ENCODE measurements at places on chromosomes 5 and 9.
A peak's percentile ranks its signal among the peaks of the same experiment; 100 is the strongest.

DNA sequence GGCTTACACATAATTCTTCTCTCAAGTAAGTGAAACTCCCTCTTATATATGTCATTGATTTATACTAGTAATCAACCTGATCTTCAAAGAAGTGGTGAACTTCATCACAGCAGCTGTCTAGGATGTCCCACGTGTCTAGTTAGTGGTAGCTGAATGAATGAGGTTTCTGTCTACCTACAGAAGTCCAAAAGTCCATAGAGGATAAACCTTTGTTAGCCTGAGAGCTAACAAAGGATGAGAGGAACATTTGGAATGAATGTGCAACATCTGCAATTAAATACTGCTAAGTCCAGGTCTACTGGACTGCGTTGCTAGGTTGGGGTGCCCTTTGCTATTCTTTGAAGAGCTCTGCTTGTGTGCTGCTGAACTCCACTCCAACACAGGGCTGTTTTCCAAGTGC, 213.8 kb upstream of the DAP start:
- no peak for DNase-seq

DNA sequence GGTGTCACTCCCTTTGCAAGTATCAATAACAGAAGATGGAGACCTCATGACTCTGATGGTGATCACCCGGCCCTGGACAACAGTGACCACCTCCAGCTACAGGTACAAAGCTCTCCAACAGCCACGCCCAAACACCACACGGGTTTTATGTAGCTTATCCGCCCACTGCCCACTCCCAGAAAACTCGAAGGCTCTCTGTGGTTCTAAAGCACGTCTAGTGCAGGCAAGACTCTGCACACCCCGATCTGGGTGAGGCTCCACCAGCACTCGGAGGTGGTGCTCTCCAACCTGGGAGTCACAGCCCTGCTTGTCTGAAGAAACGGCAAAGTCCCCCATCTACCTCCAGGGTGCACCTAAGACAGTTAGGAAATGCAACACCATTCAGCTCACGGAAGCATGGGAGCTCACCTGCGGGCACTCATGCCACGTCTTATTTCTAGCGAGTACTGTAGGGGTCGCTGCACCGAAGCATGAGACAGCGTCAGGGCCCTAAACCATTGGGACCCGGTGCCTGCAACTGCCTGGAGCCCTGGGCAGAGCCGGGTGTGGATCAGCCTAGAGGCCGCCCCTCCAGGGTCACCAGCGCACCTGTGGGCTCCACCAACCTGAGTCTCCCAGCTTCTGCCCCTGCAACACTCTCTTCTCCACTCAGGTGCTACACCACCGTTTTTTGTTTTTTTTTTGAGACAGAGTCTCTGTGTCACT, 58.1 kb upstream of the ZNF354A start:
- no peak for DNase-seq

- no peak for DNase-seq
These were observed 133.8 kb downstream of the DENND1A start for GRCh38 chr9:123796094-123796493.

GRCh38 chr5:124910354-124911016, 164.0 kb upstream of the ZNF608 start:
- no peak for DNase-seq

DNA sequence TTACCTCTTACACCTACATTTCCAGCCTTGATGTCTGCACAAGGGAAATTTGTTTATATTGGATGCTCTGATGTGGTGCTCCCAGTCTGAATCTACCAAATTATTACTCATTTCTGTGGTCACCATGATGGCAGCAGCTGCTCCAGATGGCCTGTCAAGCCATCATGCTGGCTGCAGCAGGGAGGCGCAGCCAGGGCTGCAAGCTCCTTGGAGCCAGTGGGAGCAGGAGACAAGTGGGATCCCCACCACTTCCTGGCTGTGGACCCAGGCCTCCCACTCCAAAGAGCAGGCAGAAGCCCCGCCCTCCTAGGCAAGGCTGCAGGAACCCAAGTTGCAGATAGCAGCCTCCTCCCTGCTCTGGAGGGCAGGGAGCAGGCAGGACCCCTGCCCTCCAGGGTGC, 241.1 kb upstream of the ATP10B start:
- DNase-seq: no peak

GRCh38 chr9:14618836-14619420, 74.3 kb downstream of the ZDHHC21 start:
- no peak for DNase-seq

DNA sequence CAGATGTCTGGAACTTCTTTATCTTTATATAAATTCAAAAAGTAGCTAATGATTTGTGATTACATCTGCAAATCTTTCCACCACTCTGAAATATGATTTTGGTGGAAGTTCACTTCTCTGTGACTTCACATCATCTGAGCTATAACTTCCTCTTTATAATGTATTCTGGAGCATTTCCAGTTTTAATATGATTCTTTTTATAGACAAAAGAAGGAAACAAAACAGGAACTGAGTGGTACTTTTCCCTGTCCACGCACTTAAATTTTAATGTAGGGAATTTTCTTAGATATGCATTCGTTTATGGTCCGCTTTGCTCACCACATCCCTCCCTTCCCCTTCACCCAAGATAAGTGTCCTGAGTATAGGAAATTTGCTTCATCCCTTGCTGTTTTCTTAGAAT, 333.5 kb downstream of the CHSY3 start:
- DNase-seq: no peak

- no peak for DNase-seq
These were observed 17.3 kb downstream of the PLAC8L1 start for GRCh38 chr5:146088098-146088497.

- peak; percentile 39 for DNase-seq
These were observed 307.5 kb downstream of the ZNF608 start for GRCh38 chr5:124438903-124439281.

GRCh38 chr5:37703841-37704241, 136.0 kb downstream of the GDNF start:
- DNase-seq: no peak

DNA sequence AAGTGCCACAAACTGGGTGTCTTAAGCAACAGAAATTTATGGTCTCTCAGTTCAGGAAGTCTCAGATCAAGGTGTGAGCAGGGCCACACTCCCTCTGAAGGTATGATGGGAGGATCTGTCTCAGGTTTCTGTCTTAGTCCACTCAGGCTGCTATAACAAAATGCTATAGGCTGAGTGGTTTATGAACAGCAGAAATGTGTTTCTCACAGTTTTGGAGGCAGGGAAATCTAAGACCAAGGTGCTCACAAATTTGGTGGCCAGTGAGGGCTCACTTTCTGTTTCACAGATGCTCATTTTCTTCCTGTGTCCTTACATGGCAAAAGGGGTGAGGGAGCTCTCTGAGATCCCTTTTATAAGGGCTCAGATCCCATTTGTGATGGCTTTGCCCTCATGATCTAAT, 281.4 kb downstream of the CWC27 start:
- no peak for DNase-seq

DNA sequence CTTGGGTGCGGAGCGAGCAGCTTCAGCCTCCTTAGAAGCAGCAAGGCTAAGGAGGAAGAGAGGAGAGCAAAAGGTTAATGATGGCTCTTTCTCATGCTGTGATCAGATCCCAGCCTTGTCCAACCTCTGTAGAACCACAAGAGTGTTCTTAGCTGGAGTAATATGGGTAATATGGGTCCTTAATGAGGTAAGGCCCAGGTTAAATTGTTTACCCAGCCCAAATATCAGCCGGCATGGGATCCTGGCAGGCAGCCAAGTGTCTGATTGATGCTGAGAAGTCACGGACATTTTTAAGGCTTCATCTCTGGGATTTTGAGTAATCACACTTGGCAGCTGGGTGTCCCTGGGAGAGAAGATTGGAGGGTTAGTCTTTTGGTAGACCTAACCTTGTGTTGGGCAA, 32.3 kb downstream of the GLRA1 start:
- DNase-seq: no peak

- DNase-seq: no peak
These were observed 77.8 kb upstream of the SLC1A3 start for GRCh38 chr5:36528588-36528987.

DNA sequence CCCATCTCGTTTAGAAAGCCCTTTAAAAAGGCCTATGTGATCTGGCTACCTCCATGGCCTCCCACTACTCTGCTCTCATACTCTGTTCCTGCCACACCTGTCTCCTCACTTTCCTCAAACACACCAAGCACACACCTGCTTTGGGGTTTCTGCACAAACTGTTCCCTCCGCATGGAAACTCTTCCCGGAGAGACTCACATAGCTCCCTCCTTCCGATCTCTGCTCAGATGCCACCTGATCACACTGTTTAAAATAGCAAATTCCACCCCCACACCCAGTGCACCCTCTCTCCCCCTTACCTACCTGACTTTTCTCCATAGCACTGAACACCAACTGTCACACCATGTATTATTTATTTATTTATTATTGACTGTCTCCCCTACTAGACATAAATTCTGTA, 84.0 kb upstream of the NR4A3 start:
- DNase-seq: no peak

- no peak for DNase-seq
These were observed 28.0 kb downstream of the OSTF1 start for GRCh38 chr9:75116306-75116705.

GRCh38 chr9:78171651-78172050, 64.2 kb upstream of the CEP78 start:
- DNase-seq: no peak

- no peak for DNase-seq
These were observed 4.1 kb upstream of the CEP120 start for GRCh38 chr5:123427281-123427680.

DNA sequence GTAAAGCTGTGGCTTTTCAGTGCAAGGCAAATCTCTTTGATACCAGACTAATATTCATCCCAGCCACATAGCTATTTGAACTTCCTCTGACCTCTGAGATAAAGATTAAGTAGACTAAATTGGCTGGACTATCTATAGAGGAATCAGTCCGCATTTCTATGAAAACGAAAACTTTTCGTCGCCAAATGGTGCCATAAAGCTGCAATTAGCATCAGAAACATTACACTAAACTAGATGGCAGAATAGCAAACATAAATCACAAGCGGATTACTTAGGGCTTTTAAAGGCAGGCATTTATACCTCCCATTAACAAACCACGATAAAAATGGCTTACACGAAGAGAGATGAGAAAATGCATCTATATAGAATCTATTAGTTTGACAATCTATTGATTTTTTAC, 1009.7 kb upstream of the CDH6 start:
- DNase-seq: no peak

GRCh38 chr9:3664044-3664443, 138.2 kb upstream of the RFX3 start:
- no peak for DNase-seq

DNA sequence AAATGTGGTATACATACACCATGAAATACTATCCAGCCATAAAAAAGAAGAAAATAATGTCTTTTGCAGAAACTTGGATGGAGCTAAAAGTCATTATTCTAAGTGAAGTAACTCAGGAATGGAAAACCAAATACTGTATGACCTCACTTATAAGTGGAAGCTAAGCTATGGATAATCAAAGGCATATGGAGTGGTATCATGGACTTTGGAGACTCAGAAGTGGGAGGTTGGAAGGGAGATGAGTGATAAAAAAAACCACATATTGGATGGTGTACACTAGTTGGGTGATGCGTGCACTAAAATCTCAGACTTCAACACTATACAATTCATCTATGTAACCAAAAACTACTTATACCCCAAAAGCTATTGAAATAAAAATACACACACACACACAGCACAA, 24.5 kb downstream of the ADAMTS12 start:
- DNase-seq: no peak

DNA sequence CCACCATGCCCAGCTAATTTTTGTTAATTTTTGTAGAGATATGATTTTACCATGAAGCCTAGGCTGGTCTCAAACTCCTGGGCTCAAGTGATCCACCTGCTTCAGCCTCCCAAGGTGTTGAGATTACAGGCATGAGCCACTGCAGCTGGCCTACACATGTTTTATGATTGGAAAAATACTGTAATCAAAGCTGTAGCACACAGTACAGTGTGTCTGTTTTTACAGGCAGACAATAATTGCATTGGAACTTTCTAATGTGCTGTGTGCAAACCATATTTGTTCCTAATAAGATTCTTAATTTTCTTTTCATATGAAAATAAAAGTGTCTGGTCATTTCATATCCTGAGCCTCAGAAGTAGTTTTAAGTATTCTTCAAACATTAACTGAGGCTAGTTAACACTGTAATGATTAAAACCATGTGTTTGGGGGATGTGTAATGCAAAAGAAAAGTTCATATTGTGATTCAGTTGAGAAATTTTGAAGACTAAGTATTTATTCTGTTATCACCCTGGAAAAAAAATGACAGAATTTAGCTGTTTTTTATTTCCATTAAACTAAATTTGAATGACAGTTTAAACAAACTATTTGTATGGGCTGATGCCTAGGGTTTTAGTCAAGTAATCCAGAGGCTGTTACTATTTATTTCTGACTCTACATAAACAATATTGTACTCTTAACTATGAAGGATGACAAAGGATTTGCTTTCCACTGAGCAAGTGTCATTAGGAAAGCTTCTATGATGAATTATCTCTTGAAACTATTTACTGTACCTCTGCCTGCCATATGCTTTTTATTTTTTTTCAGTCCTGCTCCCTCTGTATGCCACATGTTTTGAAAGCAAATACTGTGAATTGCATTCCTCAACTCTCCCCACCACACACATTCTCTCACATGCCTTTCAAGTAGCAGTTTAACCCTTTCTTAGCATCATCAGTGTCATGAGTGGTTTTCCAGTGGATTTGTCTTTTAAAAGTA, 111.5 kb downstream of the MTREX start:
- no peak for DNase-seq

GRCh38 chr9:133242991-133243390, 32.0 kb downstream of the ABO start:
- no peak for DNase-seq

GRCh38 chr9:88737876-88738275, 202.9 kb downstream of the NXNL2 start:
- no peak for DNase-seq

DNA sequence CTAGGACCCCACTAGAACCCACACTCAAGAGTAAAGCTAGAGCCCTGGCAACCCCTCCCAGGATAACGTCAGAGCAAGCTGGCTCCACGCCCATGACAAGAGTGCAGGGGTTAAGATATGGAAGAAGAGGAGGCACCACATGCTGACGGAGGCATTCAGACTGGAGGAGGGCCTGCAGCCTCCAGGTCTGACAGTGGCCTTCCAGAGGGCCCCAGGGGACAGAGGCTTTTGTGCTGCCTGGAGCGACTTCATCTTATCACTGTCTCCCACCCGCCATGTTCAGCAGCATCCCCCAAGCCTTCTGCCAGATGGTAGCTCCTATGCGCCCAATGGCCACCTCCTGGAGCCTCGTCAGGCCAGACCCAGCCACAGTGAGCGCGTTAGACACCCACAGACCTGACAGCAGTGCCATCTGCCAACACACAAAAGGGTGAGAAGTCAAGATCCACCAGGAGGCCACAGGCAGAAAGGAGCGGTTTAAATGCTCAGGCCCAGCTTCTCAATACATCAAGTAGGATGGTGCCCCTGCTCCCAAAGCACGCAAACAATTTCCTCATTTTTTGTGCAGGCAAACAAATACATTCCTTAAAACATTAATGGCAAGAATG, 65.8 kb downstream of the C5orf15 start:
- DNase-seq: no peak

DNA sequence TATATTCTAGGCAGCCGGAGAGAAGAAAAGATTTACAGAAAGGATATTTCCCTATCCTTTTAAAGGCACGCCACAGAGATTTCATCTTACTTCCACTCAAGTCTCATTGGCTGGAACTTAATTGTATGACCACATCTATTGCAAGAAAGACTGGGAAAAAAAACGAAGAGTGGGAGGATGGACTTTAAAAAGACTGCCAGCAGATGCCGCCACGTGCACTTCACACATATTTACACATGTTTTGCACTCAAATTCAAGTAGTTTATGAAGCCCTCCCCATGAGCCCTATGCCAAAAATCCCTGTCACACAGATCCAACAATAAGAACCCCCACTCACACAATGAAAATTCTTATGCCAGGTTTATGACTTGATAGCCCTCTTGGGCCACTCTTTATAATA, 138.5 kb upstream of the TYRP1 start:
- DNase-seq: no peak

All from nucleus accumbens (tissue), 56 donors.